ENCODE measurements at places on chromosomes 1 and 21.

DNA sequence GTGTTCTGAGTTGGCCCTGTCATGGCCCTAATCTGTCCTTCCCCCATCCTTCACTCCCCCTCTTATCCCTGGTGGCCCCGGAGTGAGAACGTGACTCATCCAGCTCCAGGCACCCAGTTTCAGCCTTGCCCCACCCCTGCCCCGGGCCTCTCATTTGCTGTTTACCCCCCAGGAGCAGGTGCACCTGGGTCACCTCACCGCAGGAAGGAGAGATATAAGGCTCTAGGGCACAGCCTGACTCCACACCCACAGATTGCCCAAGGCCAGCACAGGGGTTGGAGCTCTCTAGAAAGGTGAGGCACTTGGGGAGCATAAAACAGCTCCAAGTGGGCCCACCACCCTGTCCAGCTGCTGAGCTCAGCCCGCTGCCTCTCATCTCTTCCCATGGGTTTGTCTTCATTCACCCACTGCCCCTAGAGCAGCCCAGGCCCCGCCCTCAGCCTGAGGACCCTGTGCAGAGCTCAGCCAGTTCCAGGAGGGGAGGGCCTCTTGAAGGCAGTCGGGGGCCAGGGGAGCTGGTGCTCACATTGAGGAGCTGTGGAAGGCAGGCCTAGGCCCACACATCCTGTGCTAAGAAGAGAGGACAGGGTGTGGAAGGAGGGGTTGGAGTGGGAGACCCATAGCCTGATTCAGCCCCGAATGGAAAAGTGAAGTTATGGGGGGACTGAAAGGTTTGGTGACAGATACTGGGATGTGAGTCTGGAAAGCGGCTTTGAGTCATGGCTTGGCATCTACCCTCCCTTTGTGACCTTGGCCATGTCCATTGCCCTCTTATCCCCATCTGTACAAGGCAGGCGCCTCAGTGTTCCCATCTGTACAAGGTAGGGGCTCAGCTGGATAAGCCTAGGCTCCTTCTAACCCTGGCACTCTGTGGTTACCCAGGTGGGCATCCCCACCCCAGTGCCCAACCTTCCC lies 16.1 kb upstream of the GPR37L1 start:
- DNase-seq: peak; percentile 66

- DNase-seq: no peak
Measured at GRCh38 chr1:117577191-117577885, 28.5 kb upstream of the TENT5C start.

DNA sequence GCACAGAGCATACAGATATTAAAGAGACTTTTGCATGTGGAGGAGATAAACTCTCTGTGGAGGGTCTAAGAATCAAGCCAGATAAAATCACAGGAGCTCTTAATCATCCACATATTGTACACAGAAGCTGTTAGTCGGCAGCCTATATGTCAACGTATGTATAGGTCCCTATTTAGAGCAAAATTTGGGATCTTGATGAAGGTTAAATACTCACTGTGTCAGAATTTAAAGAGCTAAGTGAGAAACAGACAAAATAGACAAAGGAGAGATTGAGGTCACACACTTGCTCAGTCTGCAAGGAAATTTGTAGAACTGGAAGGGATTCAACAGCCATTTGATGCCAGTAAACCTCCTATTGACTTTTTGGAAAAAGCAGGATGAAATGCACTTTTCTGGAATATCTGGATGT lies 4.1 kb upstream of the IRF2BP2 start:
- DNase-seq: peak; percentile 34

DNA sequence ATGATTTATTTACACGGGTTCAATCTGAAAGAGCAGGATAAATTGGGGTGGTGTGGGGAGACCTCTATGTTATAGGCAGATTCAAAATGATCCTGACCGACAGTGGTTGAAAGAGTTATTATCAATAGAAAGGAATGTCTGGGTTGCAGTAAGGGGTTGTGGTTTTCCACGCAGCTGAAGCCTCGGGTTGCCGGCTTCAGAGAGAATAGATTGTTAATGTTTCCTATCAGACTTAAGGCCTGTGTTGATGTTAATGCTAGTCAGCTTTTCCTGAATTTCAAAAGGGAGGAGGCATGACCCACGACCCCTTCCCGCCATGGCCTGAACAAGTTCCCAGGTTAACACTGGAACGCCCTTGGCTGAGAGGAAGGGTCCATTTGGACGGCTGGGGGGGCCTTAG lies 2.2 kb upstream of the UBE2J2 start:
- DNase-seq: no peak

DNA sequence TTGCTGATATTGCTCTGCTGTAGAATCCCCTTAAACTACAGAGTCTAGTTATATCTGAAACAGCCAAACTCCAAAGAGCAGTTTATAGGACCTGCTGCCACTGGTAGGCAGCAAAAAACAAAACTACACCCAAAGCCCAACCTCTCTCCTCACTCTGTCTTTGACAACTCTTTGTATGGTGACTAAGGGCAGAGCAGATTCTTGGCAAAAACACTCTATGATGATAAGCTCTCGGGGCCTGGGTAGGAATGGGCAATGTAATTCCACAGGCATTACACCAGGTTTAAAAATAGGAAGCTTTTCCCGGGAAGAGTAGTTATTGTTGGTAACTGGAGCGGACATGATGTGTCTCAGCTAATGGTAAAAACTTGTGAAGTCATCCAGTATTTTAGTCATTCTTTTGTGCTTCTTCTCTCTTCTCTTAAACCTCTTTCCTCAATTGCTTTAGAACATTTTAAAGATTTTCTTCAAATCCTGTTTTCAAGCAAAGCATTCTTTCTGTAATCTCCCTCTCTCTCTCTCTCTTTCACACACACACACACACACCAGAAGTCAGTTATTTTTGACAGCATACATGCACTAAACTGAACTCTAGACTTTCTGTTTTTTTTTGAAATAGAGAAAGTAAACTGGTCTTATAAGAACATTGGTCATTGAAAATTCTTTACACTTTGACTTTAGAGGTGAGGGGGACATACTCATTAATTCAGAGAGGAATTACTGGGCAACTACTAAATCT lies 193.5 kb downstream of the PAPPA2 start:
- no peak for DNase-seq

DNA sequence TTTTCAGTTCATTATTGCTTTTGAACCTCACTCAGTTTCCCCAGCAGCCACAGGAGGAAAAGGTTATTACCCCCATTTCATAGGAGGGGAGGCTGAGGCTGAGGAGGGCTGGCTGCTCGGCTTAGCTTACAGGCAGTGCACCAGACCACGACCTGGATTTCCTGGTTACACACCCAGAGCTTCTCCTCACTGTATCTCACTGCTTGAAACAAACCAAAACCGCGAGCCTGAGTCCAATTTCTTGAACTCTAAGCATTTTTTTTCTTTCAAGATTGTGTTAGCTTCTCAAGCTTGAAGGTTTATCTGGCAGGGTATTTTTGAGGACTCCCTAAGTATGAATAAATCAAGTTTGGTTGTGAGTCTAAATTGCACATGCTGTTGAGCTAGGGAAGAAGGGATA lies 188.9 kb upstream of the EDN2 start:
- no peak for DNase-seq

DNA sequence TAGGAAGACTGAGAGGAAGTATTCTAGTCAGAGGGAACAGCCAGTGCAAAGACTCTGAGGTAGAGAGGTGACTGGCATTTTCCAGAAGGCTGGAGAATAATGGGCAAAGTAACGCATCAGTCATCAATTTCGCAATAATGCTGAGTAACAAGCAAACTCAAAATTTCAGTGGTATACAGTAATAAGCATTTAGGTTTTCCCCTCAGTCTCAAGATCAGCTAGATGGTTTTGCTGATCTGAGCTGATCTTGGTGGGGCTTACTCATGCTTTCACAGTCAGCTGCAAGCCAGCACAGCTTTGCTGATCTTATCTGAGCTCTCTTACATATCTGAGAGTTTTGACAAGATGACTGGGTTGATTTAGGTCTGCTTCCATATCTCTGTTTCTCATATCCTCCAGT lies 108.7 kb downstream of the TSEN15 start:
- no peak for DNase-seq

Measured in DMS79 treated with DMSO at 0.1 percent for 48 hours (cell line).